ENCODE measurements at places on chromosomes 11 and 22.

DNA sequence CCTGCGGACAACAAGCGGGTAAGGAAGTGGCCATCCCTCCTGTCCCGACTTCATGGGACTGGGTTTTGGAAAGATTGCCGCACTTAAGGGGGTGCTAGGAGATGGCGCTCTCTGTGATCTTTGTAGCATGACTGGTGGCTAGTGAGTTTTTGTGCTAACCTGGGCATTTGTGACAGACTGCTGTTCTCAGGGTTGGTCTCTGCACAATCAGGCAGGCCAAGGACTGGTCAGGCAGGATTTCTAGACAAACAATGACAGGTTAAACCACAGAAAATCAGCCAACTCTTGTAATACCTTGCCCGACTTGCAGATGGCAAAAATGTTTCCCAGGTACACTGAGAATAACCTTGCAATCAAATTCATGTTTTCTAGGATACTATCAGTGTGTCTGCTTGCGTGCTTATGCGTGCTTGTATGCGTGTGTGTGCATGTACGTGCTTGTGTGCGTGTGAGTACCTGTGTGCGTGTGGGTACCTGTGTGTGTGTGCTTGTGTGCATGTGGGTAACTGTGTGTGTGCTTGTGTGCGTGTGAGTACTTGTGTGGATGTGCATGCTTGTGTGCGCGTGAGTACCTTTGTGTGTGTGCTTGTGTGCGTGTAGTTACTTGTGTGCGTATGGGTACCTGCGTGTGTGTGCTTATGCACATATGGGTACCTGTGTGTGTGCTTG, 25.6 kb upstream of the SORL1-AS1 start:
- no peaks in the 10 kb centered on the region for H3K27me3 ChIP-seq
- H3K27ac ChIP-seq: no peak overlapping the region
- no peaks in the 10 kb centered on the region for H3K36me3 ChIP-seq

DNA sequence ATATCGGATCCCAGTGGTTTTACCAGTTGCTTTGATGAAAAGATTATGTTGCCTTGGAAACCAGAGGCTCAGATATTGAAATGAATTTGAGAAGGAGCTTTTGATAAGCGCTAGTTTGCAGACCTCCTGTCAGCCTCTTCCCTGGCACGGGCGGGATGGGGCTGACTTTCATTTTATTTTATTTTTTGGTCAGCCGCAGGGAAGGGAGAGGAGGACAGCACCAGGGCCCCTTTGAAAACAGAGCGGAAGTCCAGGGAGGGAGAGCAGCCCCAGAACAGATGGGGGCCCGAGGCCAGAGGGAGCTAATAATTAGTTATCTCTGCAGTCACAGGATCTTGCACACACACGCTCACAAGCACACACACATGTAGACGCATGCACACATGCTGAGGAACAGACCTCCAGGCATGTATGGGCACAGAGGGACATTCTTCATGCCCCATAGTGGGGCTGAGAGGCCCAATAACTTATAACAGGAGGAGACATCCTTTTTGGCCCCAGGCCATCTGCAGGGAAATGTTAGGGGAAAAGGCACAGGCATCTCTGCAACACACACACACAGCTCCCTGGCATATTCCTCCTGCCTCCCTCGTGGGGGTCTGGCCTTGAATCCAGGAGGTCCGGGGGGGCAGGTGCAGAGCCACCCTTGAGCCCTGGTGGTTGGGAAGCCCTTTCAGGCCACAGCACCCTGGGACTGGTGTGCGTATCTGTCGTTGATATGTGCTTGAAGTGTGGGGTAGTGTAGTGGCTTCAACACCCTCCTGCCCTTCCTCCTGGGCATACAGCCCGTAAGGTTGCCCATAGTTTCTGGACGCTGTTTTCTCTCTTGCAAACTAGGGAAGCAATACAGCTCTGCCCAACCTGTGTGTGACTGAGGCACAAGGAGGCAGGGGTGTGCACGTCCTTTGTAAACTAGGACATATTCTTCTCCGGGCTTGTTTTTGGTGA, 117.3 kb downstream of the CEP164 start:
- H3K27me3 ChIP-seq: no peaks in the 10 kb centered on the region
- no peaks in the 10 kb centered on the region for H3K4me1 ChIP-seq
- DNase-seq: no peak
- H3K4me3 ChIP-seq: no peak overlapping the region
- H3K27ac ChIP-seq: no peak overlapping the region

- H3K36me3 ChIP-seq: peaks cover 12% of the 10 kb centered on the region
- no peaks in the 10 kb centered on the region for H3K4me1 ChIP-seq
- H3K27me3 ChIP-seq: no peaks in the 10 kb centered on the region
- H3K4me3 ChIP-seq: no peak overlapping the region
- DNase-seq: no peak
These were observed 102.6 kb upstream of the RASSF10 start for GRCh38 chr11:12906501-12906900.

DNA sequence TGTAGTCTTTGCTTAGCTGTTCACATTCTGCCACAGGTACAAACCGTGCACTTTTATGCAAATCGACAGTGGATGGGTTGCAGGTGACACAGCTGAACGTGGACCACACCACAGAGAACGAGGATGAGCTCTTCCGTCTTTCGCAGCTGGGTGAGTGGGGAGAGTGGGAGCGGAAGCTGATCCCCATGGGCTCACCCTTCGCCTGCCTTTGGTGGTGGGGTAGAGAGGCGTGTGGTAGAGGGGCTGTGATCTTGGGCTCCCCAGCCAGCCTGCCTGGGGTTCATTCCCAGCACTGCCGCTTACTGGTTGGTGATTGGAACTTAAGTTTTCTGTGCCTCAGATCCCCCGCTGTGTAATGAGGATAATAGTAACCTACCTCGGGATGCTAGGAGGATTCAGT, 19.1 kb downstream of the TAB1 start:
- no peaks in the 10 kb centered on the region for H3K4me1 ChIP-seq
- no peak overlapping the region for H3K4me3 ChIP-seq
- peaks cover 46% of the 10 kb centered on the region for H3K36me3 ChIP-seq
- no peak overlapping the region for H3K27ac ChIP-seq
- no peak for DNase-seq

DNA sequence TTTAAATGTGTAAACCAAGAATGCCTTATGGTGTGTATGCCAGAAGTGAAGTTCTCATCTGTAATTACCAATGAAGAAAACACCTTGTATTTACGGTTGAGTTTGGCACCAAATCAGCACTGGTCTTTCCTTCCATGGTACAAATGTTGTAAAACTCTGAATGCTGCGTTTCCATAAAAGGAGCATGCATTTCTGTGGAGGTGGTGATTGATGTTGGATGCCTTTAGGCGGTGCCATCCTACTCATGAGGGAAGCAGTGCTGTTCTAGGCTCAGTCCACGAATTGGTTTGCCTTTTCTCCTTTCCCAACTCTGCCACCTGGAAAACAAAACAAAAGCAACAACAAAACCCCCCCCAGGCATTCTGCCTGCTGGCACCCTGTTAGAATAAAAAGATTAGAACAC, 124.4 kb downstream of the TEAD1 start:
- DNase-seq: peak; percentile 68
- H3K36me3 ChIP-seq: no peaks in the 10 kb centered on the region
- H3K27ac ChIP-seq: peak overlapping the region; percentile 75
- H3K4me3 ChIP-seq: no peak overlapping the region
- peaks cover 45% of the 10 kb centered on the region for H3K4me1 ChIP-seq
- no peaks in the 10 kb centered on the region for H3K27me3 ChIP-seq

DNA sequence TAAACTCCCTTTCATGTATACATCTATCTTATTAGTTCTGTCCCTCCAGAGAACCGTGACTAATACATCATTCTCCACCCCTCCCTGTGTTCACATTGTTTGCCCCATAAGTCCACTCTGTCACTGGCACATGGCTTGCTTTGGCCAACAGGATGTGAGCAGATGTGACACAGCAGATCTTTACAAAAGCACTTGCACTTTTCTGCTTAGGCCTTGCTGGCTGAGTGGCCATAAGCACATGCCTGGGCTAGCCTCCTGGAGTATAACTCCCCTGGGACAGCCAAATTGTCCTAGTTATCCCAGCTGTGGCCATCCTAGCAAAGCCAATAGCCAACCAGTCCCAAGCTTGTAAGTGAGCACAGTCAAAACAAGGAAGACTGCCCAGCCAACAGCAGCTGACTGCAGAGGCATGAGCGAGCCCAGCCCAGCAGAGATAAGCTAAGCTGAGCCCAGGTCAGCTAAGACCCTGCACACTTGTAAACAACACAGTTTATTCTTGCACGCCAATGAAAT, 9.7 kb upstream of the RCN1 start:
- H3K36me3 ChIP-seq: no peaks in the 10 kb centered on the region
- no peak overlapping the region for H3K27ac ChIP-seq
- no peak for DNase-seq
- H3K4me1 ChIP-seq: no peaks in the 10 kb centered on the region
- no peaks in the 10 kb centered on the region for H3K27me3 ChIP-seq

DNA sequence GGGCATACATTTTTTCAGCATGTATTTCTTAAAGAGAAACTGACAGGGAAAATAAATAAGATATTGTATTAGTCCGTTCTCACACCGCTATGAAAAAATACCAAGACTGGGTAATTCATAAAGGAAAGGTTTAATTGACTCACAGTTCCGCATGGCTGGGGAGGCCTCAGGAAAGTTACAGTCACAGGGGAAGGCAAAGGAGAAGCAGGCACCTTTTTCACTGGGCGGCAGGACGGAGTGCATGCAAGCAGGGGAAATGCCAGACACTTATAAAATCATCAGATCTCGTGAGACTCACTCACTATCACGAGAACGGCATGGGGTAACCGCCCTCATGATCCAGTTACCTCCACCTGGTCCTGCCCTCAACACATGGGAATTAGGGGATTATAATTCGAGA, 44.2 kb downstream of the PPFIA1 start:
- H3K27me3 ChIP-seq: no peaks in the 10 kb centered on the region
- peak; percentile 45 for DNase-seq
- H3K36me3 ChIP-seq: no peaks in the 10 kb centered on the region
- no peak overlapping the region for H3K4me3 ChIP-seq
- H3K4me1 ChIP-seq: no peaks in the 10 kb centered on the region

GRCh38 chr11:113553915-113554314, 78.7 kb upstream of the DRD2 start:
- H3K4me1 ChIP-seq: peaks cover 36% of the 10 kb centered on the region
- H3K4me3 ChIP-seq: no peak overlapping the region
- H3K36me3 ChIP-seq: no peaks in the 10 kb centered on the region
- no peak for DNase-seq
- no peaks in the 10 kb centered on the region for H3K27me3 ChIP-seq

DNA sequence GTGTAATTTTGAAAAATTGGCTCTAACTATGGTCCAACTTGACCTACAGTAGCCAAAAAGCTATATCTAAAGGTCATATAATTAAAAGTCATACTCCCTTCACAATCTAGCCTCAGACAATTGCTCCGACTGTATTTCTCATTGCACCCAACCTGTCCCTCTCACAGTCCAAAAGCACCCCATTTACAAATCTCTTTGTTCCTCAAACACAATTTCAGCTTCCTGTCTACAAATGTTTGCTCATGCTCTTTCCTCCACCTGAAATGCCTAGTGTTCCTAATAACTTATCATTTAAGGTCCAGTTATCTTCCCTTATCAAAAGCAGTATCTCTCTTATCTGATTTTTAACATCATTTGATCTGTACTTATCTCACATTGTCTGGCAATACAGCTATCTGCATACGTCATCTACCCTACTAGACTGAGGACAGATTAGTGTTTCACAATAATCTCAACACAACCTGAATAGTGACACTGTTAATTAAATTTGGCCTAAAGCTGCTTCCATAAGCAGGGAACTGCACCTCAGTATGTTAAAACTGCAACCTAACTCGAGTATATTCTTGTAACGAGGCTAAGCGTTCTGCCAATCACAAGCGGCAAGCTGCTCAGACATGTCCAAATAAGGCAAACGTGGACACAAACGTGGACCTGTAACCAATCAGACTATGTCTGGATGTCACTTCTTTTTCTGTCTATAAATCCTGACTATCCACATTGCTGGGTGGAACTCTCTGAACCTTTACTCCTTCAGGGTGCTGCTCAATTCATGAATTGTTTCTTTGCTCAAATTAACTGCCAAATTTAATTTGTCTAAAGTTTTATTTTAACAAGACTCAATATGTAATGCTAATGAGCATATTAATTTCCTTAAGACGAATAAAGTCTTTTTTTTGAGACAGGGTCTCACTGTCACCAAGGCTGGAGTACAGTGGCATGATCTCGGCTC, 15.9 kb downstream of the PICALM start:
- H3K4me3 ChIP-seq: no peak overlapping the region
- H3K4me1 ChIP-seq: no peaks in the 10 kb centered on the region
- no peaks in the 10 kb centered on the region for H3K36me3 ChIP-seq
- no peak for DNase-seq
- no peaks in the 10 kb centered on the region for H3K27me3 ChIP-seq
- H3K27ac ChIP-seq: no peak overlapping the region

DNA sequence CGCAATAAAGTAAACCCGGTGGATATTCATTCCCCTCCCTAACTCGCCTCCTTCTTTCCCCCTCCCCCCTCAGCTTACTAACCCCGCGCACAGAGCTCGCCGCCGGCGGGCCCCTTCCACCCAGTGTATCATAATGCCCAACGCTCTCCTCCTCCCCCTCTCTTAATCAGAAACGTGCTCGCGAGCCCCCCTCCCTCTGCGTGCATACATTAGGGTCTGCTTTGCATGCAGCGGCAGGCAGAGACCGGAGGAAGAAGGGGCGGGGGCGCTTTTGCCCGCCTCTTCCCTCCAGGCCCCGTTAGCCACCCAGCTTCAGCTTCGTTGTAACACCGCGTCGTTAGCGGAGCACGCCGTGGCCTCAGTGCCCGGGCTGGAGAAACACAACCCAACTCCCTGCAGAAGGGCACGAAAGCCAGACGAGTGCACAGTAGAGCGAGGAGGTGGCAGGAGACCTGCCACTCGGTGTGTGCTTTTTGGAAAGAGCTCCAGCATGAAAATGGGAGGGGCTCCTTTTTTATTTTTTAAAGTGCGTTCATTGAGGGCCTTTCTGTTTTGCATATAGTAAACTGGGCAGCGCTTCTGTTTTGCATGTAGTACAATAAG, 901 bp upstream of the KMT2A start:
- H3K36me3 ChIP-seq: no peaks in the 10 kb centered on the region
- peak overlapping the region; percentile 93 for H3K27ac ChIP-seq
- DNase-seq: peak; percentile 72
- no peaks in the 10 kb centered on the region for H3K27me3 ChIP-seq
- H3K4me3 ChIP-seq: peak overlapping the region; percentile 88

DNA sequence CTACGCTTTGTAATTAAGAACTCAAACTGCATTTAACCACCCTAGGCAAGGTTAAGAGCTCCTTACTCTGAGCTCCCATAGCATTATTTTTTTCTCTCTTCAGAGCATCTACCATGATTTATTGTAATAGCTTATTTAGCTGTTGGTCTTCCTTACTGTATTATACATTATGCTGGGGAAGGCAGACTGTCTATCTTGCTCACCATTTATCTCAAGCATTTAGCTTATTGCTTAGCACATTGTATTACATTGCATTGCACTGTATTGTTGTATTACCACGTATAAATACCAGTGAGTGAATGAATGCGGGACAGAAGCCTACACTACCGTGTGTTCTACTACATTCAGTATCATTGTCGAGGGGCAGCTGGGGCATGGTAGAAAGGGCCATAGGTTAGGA, 324.3 kb downstream of the OPCML start:
- no peak for DNase-seq
- H3K27ac ChIP-seq: no peak overlapping the region
- no peak overlapping the region for H3K4me3 ChIP-seq
- H3K4me1 ChIP-seq: no peaks in the 10 kb centered on the region
- H3K27me3 ChIP-seq: peaks cover 3% of the 10 kb centered on the region

GRCh38 chr11:126830216-126830806, 170.3 kb downstream of the KIRREL3 start:
- no peak for DNase-seq
- no peaks in the 10 kb centered on the region for H3K36me3 ChIP-seq
- no peak overlapping the region for H3K4me3 ChIP-seq
- H3K27me3 ChIP-seq: no peaks in the 10 kb centered on the region
